ENCODE measurements at places on chromosomes 2 and 18. TPM values are rescaled to one million over a fixed set of nuclear protein-coding genes. Genes with fewer than 3 reads are reported as not detected.

DNA sequence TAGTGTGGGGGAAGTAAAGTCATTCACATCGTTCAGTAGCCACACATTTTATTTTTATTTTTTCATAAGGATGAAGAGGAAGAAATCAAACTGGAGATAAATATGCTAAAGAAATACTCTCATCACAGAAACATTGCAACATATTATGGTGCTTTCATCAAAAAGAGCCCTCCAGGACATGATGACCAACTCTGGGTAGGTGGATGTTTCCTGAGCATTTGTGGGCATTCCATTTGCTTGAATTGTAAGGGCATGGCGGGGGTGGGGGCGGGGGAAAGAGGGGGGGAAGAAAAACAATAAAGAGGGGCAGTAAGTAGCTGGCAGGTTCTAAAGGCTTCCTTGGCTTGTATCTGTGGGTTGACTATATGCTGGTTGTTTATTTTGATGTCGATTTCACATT is 126.4 kb downstream of the MAP4K4 start:
- no peak for DNase-seq

DNA sequence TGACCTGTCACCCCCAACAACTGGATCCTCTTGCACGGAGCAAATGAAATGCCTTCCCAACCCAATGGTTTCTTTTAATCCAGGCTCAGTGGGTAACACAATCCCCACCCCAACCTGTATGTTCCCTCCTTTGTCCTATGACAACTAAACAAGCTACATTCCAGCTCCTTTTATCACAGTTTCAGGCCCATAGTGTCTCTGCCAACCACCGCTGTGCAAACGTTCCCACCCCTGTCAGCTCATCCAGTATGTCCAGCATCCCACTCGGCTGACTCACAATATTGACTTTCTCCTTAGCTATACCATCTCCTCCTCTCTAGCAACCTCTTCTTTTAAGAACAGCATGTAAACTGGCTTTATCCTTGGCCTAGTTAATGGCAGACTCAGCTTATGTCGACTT is 117.9 kb upstream of the PPP1CB start:
- no peak for DNase-seq

Gene RTKN
- total RNA-seq: 87.1 TPM

- no peak for DNase-seq
Observed at GRCh38 chr2:65960953-65961352, 474.0 kb upstream of the MEIS1 start.

DNA sequence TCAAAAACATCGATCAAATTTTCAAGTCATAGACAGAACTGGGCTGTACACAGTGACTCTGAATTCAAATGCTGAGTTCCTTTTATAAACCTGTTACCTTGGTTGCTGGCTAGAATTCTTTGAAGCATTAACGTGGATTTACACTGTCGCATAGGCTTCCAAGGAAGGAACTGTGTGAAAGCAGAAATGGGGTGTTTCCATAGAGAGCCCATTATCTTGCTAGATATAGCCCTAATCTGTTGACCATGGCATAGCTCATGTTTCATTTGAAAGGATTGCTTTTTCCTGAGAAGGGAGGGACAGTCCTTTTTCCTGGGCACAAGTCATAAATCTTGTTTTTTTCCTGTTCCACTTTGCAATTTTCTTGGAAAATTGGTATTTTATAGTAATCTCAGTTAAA is 73.8 kb upstream of the NEUROD1 start:
- no peak for DNase-seq

DNA sequence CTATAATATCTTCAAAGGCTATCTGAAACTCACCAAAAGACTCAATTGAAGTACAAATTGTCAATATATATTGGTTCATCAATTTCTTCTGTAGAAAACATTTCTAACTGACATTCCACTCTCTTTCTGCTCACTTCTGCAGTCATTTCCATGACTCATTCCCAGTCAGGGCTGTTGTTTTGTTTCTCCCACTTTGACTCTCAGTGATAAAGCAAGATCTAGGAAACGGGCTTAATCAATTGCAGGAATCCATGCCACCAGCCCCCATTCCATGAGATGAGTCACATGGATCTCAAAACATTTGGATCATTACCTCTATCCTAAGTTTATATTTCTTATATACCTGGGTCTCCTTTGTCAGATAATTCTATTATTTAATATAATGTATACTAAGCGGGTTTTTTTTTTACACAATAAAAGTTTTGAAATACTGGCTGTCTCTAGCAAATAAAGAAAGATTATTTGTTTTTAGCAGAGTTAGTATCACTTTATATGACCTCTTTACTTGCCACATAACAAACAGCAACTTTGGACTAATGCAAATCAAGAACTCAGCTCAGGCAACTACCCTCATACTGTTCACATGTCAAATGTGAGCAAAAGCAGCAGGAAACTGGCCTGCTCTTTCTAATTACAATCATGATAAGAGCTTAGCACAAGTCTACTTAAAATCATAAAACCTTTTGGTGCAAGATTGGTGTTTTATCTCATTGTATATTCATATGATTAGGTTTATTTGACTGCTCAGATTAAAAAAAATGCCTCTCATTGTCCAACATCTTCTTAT is 251.1 kb upstream of the PIK3C3 start:
- DNase-seq: no peak

- no peak for DNase-seq
Observed at GRCh38 chr18:47817017-47817794, 113.3 kb downstream of the SMAD2 start.

DNA sequence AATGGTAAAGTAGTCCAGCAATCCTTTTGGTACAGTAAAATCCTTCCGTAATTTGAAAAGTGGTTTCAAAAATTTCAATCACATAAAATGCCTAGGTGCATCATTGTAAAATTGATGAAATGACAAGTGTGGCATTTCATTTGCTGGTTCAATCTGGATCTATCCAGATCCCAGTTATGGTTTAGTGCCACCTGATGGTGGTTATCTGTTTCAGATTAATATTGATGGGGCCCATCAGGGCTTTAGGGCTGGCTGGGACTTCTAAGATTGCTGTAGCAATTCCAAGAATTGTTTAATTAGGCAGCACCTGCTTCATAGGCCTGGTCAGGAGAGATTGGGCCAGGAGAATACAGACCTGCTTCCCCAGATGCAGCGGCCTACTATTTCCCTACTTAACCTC is 55.5 kb upstream of the PIK3C3 start:
- DNase-seq: no peak

Gene COL4A3
- 0.64 TPM for total RNA-seq

DNA sequence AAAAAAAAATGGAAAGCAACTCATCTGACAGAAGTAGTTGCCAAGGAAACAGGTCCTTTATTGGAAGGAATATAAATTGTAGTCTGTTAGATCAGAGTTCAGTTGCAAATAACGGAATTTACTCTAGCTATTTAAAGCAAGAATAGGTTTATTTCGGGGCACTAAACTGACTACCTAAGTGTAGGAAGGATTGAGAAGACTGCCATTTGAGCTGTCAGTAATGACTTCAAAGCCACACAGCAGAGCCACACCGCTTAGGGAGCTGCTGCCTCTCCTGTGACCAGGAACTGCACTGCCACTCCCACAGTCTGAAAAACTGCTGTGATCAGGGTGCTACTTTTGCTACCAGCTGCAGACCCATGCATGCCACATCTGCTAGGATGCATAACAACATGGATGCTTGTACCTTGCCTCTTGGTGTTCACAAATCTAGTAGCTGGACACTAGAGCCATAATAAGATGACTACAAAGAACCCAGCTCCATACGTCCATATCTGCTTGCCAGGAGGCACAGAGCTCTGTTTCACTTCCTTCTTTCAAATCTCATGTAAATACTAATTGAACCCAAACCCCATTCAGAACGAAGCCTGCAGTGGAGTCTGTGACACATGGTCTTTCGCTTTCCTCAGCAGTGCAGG is 2.2 kb downstream of the DSG2 start:
- DNase-seq: no peak

Gene SNORC
- total RNA-seq: 0.61 TPM

GRCh38 chr2:240135706-240136012 is 446 bp downstream of the COPS9 start:
- no peak for DNase-seq

DNA sequence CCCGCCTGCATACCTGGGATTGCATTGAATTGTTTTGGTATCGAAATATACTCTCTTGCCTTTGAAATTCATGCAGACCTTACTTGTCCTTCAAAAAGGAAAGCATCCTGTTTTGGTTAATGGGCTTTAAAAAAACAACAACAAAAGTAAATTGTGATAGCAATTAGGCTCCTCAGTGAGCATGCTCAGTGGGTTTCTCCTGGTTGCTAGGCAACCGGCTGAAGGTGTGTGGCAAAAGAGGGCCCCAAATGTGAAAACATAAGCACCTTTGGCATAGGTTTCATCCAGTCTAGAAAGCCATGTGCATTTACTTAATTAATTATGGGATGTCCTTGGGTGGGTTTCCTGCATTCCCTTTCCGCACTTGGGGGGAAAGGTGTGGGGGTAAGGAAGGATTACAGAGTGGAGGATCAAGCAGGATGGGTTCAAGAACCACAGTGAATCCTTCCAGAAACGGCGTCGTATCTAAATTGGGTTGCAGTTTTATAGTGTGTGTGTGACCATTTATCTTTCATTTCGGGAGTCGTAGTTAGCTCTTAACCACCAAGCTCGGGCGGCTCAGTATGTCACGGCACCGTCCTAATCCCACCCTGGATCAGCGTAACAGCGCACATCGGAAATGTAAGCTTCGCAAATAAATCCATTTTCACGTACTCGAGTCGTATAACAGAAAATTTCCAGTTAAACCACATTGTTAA is 274.9 kb upstream of the TCF4 start:
- DNase-seq: no peak

Gene DPY30
- total RNA-seq: 148 TPM

DNA sequence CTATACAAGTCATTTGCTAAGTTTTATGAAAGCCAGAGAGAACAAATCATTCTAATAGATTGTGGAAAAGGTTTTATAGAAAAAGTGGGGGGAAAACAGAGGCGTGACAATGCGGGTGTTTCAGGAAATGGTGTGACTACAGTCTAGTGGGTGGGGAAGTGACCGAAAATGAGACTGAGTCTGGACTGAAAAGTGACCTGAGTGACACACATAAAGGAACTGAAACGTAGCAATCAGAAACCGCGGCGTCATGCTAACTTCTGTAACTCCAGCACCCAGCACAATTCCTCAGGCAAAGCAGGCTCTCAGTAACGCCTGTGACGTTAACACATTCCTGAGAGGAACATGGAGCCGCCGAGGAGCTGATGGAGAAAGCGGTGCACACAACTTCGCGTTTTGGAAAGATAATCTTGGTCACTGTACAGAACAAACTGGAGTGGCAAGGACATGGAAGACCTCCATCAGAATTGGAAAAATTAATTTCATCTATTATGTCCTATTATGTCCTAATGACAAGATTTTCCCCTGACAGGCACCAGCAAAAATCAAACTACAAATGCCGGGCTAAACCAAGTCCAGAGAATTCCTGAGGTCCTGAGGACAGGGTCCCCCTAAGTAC is 1.4 kb upstream of the CD226 start:
- DNase-seq: no peak

DNA sequence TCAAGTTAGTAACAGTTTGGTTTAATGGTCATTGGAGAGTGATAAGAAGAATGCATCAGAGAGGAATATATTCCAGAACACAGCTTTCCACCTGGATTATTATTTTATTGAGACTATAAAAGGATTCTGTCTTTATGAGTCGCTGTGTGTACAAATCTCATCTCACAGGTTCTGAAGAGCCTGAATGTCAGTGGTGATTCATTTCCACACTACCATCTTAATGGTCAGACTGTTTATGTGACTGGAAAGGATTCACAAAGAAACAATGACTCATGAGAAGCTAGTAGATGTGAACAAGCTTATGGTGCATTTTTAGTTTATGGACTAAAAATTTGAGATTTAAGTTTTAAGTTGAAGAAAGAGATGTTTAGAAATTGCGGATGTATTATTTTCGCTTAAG is 685.4 kb upstream of the NRXN1 start:
- DNase-seq: no peak

DNA sequence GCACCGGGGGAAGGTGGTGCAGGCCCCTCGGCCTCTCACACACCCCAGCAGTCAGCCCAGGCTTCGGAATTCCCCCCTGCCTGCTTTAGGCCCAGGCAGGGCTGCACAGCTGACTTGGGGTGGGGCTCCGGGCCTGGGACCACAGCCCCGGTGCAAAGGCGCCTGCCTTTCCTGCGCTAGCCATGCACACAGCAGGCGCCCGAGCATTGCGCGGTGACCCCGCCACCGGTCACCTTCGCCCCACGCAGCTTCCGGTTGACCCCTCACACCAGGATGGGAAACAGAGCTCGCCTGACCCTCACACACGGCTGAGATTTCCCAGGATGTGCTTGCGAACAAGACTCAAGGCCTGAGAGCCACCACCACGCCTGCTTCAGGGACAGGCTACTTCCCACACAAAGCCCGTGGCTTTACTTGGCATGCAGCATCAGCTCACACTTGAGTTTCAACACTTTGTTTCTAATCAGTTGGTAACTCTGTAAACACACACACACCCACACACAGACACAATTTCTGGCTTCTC is 46.0 kb downstream of the SLC66A2 start:
- DNase-seq: peak; percentile 23

Gene EIF4E2
- total RNA-seq: 108 TPM

- DNase-seq: no peak
Observed at GRCh38 chr2:159545085-159545484, 71.3 kb downstream of the BAZ2B start.

DNA sequence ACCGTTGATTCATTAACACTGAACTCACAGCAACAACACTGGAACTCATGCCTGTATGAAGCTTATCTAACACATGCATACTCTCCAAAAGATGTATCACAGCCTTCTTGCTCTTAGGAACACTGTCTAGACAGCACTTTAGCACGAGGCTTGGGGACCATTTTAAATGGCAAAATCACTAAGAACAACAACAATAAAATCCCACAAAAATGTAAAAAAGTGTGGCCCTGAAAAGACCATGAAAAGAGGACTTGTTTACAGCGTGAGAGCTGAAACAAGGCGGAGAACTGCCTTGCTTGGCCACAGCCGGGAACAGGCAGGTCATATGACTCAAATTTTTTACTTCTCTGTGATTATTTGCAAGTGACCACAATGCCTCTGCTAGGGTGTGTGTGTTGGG is 48.1 kb downstream of the CHN1 start:
- no peak for DNase-seq

Gene PLCL1
- total RNA-seq: not detected

Gene EVA1A
- 0.68 TPM for total RNA-seq

Gene EN1
- total RNA-seq: not detected

- DNase-seq: no peak
Observed at GRCh38 chr18:9862686-9863085, 23.1 kb upstream of the TXNDC2 start.

Gene TIA1
- total RNA-seq: 193 TPM

GRCh38 chr2:162480067-162480466 is 136.1 kb downstream of the GCA start:
- DNase-seq: no peak

Data from H9 (cell line).